MV-4-11 (cell line): ENCODE measurements at places on chromosomes 3 and 15.

DNA sequence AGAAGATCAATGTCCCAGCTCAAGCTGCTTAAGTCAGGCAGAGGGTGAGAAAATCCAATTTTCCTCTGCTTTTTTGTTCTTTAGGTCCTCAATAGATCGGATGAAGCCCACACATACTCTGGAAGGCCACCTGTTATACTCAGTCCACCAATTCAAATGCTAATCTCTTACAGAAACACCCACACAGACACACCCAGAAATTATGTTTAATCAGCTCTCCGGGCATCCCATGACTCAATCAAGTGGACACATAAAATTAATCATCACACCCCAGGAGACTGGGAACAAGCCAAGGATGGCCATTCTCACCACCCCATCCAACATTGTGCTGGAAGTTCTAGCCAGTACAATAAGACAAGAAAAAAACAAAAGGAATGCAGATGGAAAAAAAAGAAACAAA is 67.8 kb upstream of the SLC24A5 start:
- no peak for DNase-seq

DNA sequence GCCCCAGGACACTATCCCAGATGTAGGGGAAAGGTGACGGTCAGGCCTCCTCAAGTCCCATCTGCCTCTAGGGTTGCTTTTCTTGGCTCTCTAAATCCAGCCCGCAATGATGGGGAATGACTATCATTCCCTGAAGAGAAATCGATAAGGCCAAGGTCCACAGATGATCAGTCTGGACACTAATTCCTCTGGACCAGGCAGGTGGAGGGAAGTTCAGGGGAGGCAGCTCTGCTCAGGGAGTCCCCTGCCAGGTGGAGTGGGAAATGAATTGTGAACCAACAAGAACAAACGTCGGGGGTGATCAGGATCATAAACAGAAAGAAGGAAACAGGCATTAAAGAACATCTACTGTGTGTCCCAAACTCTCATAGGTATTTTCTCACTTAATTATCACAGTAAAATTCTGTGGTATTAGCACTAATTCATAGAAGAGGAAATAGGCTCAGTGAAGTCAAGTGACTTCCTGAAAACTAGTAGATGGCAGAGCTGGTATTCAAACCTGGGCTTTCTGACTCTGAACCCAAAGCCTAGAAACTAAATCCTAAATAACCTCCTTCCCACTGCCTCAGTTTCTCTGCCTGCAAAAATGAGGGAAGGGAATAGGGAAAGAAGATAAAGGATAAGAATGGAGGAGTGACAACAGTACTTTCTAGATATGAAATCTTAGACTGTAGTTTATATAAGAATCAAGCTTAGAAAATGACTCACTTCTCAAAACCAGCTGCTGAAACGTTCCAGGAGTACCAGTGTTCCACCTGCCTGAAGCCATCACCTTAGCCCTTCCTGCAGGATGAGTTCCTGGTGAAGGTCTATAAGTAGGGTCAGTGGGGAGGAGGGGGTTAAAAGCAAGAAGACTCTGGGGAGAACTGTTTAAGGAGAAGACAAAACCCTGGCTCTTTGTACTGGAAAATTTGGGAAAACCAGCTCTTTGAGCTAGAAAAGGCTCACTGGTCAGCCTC is 7.5 kb downstream of the BMF start:
- peak; percentile 49 for DNase-seq

DNA sequence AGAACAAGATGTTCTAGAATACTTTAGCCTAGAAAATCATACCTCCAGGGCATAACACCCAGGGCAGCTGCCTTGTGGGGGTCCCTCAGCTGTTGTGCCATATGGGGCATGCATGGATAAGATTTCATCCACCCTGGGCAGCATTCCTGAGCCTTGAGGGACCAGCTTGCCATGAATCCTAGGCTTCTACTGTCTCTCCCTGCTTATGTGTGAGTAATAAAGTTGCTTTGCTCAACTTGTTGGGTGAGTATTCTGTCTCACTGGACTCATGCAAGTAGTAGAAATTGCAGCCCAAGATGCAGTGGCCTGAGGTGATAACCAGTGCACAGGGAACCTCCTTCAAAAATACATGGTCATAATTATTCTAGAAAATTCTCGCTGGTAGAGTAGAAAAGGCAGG is 52.1 kb upstream of the EPHB1 start:
- no peak for DNase-seq

GRCh38 chr3:155352900-155353490 is 59.5 kb upstream of the STRIT1 start:
- DNase-seq: peak; percentile 6
